Osteoblast (primary cell): ENCODE measurements at places on chromosomes 1 and 21.

GRCh38 chr1:34356853-34357252, 180.1 kb downstream of the C1orf94 start:
- DNase-seq: no peak

GRCh38 chr1:44032170-44032790, 1.0 kb upstream of the SLC6A9 start:
- peak; percentile 5 for DNase-seq

DNA sequence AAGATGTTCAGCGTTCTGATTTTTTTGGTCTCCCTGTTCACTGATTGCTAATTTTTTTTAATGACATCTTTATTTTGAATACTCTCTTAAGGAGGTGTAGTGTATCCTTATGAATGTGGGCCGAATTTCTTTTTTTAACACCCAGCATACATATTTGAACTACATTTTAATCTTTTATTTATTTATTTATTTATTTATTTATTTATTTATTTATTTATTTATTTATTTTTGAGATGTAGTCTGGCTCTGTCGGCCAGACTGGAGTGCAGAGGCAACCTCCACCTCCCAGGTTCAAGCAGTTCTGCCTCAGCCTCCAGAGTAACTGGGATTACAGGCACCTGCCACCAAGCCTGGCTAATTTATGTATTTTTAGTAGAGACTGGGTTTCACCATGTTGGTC, 15.1 kb downstream of the ZBTB8A start:
- no peak for DNase-seq

DNA sequence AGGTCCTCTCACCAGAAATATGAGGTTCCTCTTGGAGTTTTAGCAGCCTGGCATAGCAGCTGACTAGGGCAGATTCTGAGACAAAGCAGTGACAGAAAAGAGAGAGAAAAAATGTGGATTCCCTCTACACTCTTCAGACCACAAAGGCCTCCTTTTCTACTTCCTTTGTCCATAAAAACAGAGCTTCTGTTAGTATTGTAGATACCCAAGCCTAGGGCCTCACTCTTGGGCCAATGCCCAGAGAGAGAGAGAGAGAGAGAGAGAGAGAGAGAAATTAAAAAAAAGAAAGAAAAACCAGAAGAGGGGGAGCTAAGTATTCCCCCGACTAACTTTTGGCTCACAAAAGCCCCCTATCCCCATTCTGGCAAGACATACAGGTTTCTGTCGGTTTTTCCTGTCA, 2.4 kb upstream of the ZRANB2 start:
- no peak for DNase-seq

GRCh38 chr1:214452152-214452784, 99.1 kb downstream of the PTPN14 start:
- DNase-seq: no peak

DNA sequence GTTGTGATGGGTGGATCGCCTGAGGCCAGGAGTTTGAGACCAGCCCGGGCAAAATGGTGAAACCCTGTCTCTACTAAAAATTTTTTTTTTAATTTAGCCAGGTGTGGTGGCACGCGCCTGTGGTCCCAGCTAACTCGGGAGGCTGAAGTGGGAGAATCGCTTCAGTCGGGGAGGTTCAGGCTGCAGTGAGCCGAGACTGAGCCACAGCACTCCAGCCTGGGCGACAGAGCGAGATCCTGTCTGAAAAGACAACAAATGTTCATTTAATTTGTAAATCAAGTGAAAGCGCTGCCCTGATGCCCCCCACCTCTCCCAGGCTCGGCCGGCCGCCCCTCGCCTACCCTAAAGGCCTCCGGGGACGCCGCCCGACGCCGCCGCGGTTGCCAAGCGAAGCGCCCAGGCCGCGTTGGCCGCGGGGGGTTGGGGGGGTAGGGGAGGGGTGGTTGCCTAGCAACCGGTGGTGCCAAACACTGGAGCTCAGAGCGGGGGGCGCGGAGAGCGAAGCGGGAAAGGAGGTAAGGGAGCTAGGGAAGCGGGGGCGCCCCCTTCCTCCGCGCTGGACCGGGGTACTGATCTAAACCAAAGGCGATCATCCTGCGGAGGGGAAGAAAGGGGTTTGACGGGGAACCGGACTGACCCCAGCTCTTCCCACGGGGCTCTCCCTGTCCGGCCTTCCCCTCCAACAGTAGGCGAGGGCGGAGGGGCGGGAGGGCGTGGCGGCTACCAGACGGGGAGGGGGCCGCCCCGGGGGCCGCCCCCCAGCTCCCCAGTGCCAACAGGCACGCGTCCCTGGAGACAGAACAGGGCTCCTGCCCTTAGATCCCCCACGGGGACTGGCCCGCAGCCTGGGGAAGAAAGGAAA, at the start of gene TEKT2:
Gene TEKT2 (plus strand): TSS at position 460 of the 862 bp plus-strand sequence. CDS start 828 bp downstream, outside the sequence.
- DNase-seq: peak; percentile 88
